ENCODE measurements at places on chromosomes 7 and 10. TPM values are rescaled to one million over a fixed set of nuclear protein-coding genes. Genes with fewer than 3 reads are reported as not detected.

STEAP2 gene
- total RNA-seq, result 4.3 TPM

GDF10 gene
- total RNA-seq, result 34.4 TPM

- no peak for DNase-seq
Measured at GRCh38 chr7:85566095-85566794, 379.4 kb upstream of the SEMA3D start.

GRCh38 chr10:28849309-28849708, 172.0 kb downstream of the BAMBI start:
- DNase-seq, result no peak
